ENCODE measurements at places on chromosomes 1 and 21. TPM values are rescaled to one million over a fixed set of nuclear protein-coding genes. Genes with fewer than 3 reads are reported as not detected.

The TLR5 gene
- 5.1 TPM for total RNA-seq

The CNKSR1 gene
- total RNA-seq = 2.6 TPM

The KCNK2 gene
- 2.7 TPM for total RNA-seq

The GJC2 gene
- 11.3 TPM for total RNA-seq

The KIF21B gene
- total RNA-seq = 2.2 TPM

The CFHR1 gene
- not detected for total RNA-seq

The SPATC1L gene
- total RNA-seq = 7.3 TPM

The CELSR2 gene
- 20.4 TPM for total RNA-seq
